ENCODE measurements at places on chromosomes 3 and 15. TPM values are rescaled to one million over a fixed set of nuclear protein-coding genes. Genes with fewer than 3 reads are reported as not detected.

GRCh38 chr3:50652709-50653108, 22.0 kb upstream of the DOCK3 start:
- DNase-seq: peak; percentile 51

The MAGEL2 gene
- not detected for total RNA-seq

- DNase-seq: no peak
These were observed 21.3 kb downstream of the MLH1 start for GRCh38 chr3:37014620-37015019.

- DNase-seq: no peak
These were observed 27.5 kb upstream of the ZNF148 start for GRCh38 chr3:125402639-125403038.

The GNAT1 gene
- 0.11 TPM for total RNA-seq

The GDPGP1 gene
- total RNA-seq: 8.3 TPM

GRCh38 chr3:15108082-15108545, 9.2 kb upstream of the RBSN start:
- DNase-seq: peak; percentile 65

GRCh38 chr3:19074257-19074900, 73.9 kb upstream of the KCNH8 start:
- DNase-seq: no peak

GRCh38 chr3:71461114-71461513, 122.4 kb downstream of the FOXP1 start:
- no peak for DNase-seq

The CIAO2A gene
- 12.2 TPM for total RNA-seq

DNA sequence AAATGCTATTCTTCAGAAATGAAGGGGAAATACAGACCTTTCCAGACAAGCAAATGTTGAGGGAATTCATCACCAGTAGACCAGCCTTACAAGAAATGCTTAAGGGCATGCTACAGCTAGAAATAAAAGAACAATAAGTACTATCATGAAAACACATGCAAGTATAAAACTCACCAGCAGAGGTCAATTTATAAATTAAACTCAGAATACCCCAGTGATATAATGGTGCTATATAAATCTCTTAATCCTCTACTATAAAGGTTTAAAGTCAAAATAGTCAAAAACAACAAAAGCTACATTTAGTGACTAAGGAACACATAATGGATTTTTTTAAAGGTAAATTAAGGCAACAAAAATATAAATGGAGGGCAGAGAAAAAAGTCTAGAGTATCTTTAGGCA, 142.5 kb downstream of the CPNE4 start:
- no peak for DNase-seq

DNA sequence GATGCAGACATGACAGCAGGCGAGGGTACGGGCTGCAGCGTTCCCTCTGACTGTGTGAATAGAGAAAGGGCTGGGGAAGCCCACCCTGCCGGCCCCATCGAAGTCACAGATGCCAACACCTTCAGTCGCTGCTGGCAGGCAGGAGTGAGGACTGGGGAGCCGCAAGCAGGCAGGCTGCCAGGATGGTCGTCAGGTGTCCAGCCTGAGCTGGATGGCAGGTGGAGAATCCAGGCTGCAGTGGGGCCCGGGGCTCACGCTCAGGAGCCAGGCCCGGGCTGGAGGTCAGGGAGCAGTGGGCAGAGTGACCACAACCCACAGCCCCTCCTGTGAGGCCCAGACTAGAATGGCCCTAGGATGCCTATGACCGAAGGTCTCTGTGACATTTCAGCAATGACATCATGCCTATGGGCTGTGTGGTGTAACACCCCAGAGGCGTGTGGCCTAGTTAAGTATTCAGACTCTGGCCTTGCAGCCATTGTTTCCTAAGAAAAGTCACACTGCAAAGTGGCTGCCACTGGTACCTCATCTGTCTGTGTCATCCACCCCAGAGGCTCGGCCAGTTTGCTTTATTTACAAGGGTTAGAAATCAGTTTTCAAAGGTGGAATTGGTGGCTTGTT, 15.7 kb downstream of the PRR23E start:
- DNase-seq: no peak

DNA sequence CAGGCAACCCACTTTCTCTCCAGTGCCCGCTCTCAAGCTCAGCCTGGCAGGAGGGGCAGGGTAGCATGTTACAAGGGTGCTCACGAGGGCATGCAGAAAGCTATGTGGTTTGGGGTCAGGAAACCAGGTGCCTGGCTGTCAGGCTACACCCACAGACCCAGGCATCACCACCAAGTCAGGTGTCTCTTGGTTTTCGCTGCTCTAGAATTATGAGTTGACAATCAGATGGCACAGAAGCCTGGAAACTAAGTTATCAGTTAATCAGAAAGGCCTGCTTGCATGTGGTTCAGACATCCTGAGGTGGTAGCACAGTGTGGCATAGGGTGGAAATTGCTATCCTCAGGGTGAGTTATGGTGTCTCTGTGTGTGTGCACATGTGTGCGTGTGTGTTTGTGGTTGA, 16.2 kb upstream of the CCR9 start:
- DNase-seq: peak; percentile 87

DNA sequence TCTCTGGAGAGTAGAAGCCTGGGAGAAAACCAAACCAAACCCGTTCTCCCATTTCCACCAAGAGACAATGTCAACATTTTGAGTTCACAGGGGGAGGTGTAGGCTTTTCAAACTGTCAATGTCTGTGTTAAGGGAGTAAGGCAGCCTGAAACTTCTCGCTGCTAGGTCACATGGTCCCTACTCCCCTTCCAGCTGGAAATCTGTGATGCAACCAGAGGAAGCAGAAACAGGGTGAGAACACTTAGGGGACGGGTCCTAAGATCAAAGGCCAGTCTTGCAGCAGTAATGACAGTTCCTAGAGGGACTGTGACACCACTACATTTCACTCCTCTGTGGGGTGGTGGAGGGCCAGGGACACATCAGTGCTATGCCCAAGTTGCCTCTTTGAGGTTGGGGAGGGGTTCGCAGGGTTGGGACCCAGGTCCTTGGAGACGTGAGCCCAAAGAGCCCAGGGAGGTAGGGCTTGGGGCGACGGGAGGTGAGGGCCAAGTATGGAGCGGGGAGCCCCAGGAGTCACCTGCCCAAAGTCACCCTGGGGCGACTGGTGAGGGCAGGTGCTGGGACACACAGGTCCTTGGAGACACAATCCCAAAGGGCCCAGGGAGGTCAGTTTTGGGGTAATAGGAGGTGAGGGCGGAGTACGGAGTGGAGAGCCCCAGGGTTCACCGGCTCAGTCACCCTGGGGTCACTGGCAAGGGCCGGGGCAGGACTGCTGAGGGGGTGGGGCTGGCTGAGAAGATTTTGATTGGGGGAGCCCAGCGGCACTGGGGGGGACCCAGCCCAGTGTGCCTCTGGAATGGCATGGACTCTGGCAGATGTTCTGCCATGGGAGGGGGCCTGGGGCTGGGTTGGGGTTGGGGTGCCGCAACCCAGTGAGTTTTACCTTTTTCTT, 582 bp downstream of the GOLGA6L2 start:
- DNase-seq: no peak

DNA sequence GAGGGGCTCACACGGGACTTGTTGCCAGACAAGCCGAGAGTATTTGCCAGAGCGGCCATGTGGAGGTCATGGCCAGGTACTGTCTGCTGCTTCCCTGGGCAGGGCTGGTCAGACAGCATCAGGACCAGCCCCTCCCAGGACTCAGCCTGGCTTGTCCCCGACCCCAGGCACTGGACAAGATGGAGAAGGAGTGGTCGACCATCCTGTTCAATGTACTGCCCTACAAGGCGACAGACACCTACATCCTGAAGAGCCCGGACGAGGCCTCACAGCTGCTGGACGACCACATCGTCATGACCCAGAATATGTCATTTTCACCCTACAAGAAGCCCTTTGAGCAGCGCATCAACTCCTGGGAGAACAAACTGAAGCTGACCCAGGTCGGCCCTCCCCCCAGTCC, 38.6 kb downstream of the DNAH1 start:
- no peak for DNase-seq

DNA sequence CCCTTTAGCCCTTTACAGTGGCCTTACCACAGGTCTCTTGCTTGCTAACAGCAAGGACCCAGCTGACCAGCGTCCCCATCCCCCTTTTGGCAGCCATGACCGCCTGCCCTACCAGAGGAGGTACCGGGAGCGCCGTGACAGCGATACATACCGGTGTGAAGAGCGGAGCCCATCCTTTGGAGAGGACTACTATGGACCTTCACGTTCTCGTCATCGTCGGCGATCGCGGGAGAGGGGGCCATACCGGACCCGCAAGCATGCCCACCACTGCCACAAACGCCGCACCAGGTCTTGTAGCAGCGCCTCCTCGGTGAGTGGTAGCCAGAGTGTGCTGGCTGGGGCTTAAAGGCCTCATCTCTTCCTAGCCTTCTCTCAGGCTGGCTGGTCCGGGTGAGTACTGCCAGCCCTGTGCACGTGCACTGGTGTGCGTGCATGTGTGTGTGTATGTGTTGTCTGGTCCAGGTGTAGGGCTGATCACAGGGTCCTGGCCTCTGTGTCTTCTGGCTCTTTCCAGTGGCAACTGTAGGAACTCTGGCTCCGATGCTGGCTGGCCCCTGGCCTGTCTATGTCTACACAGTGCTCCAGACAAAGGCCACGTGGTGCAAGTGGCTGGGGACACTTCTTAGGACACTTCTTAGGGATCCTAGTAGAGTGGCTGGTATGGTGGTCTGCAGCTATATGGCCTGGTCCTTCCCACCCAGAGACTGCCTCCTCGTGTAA, 4.4 kb downstream of the CLK3 start:
- no peak for DNase-seq

GRCh38 chr15:101623367-101624304, 28.5 kb downstream of the TM2D3 start:
- no peak for DNase-seq

GRCh38 chr3:61537366-61537765, 24.0 kb upstream of the PTPRG start:
- DNase-seq: no peak

- no peak for DNase-seq
These were observed 4.4 kb upstream of the FOXP1 start for GRCh38 chr3:71587958-71588357.

DNA sequence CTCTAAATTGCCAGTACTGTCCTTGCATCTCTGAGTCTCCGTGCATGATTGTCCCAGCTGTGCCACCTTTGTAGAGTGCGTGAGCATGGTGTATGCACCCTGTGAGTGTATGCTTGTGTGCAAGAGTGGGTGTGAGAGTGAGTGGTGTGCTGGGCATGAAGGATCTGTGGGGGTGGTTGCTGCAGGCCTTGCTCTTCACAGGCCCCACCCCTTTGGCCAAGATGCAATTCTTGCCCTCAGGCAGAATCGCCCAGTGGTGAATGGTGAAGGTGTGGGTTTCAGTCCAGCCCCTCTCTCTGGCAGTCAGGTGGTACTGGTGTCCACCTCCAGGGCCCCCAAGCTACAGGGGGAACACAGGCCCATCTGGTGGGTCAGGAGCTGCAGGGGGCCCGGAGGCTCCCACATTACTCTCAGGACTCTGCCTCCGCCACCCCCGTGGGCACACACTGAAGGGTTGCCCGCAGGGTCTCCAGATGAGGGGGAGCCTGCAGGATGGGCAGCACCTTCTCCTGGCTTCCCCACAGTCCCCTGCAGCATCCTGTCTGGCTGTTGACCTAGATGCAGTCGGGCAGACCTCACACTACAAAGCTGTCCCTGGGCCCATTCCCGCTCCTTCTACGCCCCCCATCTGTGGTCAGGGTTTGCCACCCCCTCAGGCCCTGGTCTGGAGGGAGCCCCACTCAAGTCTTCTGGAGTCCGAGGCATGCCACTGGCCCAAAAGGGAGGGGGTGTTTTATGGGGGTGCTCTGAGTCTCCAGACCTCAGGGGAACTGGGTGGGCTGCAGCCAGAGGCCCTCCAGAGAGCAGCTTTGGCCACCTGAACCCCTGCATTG, 8.3 kb upstream of the ROPN1B start:
- DNase-seq: no peak

- no peak for DNase-seq
These were observed 33.0 kb downstream of the PAQR9 start for GRCh38 chr3:142930463-142930862.

DNA sequence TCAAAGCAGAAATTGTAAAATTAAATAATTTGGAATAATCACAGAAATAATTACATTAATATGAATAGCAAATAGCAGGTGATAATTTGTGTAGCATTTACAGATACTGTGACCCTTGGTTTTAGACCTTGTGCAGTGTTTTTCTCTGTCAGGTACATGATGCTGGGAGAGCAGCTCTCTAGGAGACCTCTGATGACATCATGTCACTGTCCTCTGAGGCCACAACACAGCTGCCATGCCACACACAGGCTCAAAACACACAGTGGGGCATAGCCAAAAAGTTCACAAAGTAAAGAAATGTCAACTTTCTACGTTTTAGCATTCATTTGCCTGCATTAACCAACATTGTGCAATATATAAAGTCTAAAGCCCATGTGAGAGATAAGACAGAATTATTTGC, 71.8 kb upstream of the ZBTB20 start:
- DNase-seq: no peak

The FSTL1 gene
- not detected for total RNA-seq

- DNase-seq: no peak
These were observed 252.4 kb upstream of the CCDC54 start for GRCh38 chr3:107124885-107125284.

DNA sequence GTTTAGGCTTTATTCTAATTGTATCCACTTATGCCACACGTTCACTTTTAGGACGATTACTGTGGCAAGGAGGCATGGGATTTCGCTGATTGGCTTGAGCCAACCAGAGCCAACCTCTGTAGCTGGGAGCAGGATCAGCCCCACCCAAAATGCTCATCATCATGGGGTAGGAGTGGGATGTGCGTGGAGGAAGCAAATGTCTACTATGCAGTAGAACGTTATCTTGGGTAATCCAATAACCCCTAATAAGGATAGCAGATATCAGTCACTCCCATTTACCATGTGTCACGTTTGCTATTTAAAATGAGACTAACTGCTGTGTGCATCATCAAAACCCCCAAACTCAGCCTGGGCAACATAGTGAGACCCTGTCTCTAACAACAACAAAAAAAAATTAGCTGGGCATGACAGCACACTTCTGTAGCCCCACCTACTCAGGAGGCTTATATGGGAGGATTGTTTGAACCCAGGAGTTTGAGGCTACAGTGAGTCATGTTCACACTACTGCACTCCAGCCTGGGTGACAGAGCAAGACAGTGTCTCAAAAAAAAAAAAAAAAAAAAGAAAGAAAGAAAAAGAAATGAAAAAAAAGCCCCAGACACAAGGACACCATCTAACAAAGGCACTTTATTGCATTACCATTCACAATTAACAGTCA, 17.8 kb upstream of the ITGB5 start:
- no peak for DNase-seq

GRCh38 chr3:16589867-16590624, 15.2 kb downstream of the DAZL start:
- no peak for DNase-seq

The ECE2 gene
- total RNA-seq: not detected

- no peak for DNase-seq
These were observed 47.0 kb upstream of the SCAANT1 start for GRCh38 chr3:63959146-63959545.

- no peak for DNase-seq
These were observed 49.2 kb downstream of the NBEAL2 start for GRCh38 chr3:47028667-47029066.

- DNase-seq: no peak
These were observed 1.9 kb downstream of the ADAMTS9 start for GRCh38 chr3:64685800-64686445.

The TLNRD1 gene
- total RNA-seq: 12.3 TPM

Measured in CD4-positive, alpha-beta T cell (primary cell).